ENCODE measurements at places on chromosomes 7 and 10.

- DNase-seq: no peak
Measured at GRCh38 chr10:10911035-10911434, 106.6 kb upstream of the CELF2 start.

- no peak for DNase-seq
Measured at GRCh38 chr7:110027385-110027784, 1063.5 kb upstream of the LRRN3 start.

DNA sequence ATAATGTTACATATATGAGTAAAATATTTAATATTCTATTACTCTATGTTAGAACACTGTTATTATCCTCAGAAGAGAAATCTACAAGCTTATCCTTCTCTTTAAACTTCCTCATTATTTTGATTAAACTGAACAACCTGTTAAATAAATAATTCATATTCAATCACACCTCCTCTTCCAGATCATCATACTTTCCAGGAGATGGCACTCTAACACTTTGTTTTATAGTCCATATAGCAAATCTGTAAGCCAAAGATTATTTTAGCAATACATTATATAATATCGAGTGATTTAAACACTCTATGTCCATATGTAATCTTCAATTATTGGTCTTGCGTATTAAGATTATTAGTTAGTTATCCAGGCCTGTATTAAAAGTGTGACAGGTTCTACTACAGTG is 694.1 kb downstream of the ANKRD7 start:
- no peak for DNase-seq

DNA sequence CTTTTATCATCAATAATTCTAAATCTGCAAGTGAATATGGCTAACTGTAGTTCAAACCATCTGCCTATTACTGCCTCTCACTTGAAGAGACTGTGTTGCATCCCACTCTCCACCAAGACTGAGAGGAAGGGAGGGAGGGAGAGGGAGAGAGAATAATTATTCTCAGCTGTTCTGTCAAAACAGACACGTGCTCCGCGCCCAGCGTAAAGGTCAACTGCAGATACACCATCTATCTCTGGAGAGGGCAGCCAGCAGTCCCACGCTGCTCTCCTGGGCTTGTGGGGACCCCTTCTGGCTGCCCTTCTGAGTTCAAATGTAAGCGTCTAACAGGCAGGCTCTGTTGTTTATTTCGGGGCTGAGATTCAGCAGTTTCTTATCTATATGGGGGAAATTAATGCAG is 625.5 kb upstream of the GALNT17 start:
- no peak for DNase-seq

DNA sequence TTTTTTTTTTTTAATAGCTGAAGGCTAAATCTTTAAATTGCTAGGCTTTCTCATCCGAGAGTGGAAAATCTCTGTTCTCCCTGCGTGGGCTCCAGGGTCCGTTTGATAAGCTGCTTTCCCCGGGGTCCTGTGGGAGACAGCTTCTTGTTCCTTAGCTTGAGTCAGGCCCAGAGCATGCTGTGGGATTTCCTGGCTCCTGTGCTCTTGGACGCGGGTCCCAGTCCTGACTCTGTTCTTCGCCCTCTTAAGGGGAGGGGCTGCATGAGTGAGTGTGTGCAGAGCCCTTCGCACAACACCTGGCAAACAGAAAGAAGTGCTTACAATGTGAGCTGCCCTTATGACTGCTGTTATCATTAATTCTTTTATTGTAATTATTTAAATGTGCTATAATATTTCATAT is 133.5 kb downstream of the TACC2 start:
- no peak for DNase-seq

DNA sequence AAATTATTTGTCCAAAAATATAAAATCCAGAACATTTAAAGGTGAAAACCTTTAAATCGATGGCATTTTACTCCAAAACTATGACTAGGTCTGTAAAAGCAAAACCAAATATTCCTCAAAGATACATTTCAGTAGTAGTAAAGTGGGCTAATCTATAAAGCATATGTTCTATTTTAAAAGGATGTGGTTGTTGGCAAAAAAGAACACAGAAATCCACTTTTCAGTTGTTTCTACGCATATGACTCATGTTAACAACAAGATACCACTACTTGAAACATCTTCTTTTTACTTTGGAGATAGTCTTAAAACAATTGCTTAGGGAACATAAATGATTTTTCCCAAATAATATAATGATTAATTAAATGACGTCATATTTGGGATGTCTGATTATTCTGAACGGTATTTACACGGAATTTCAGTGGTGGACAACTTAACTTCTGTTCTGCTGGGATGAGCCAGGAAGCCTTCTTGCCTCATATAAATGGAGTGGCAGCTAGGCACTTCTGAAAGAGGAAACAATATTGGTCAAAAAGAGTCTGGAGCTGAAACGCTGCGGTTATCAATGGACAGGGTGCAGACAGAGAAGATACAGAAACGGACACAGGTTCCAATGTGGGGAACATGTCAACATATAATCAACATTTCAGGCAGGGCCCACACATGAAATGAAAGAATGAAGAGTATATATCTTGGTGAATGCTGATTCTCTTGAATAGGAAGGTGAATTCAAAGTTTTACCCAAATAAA is 78.5 kb downstream of the ETV1 start:
- DNase-seq: no peak

- no peak for DNase-seq
Measured at GRCh38 chr7:158274996-158275395, 312.6 kb downstream of the PTPRN2 start.

DNA sequence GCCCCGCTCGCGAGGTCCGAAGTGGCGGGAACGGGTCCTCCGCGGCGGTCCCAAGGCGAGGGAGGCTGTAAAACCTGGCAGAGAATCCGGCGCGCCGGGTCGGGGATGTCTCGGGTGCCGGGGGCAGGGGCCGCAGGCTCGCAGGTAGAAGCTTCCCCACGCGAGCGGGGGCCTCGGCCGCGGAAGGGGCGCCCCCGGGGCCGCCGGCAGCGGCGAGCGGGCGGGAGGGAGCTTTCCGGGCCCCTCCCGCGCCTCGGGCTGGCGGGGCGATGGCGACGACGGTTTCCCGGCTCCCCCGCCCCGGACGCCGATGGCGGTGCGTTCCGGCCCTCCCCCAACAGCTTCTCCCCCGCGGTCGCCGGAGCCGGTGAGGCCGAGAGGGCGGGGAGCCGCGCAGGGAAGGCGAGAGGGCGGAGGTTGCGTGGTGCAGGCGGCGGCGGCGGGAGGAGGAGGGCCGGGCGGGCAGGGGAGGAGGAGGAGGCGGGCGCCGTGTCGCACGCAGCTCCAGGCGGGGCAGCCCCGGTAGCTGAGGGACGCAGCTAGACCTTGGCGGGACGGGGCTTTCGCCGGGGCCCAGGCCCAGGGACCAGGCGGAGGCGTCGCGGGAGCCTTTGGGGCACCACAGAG is at the start of gene CUL1:
Gene CUL1 (plus strand): TSS at position 507 of the 627 bp plus-strand sequence. CDS start 31,220 bp downstream, outside the sequence.
- DNase-seq: peak; percentile 81

DNA sequence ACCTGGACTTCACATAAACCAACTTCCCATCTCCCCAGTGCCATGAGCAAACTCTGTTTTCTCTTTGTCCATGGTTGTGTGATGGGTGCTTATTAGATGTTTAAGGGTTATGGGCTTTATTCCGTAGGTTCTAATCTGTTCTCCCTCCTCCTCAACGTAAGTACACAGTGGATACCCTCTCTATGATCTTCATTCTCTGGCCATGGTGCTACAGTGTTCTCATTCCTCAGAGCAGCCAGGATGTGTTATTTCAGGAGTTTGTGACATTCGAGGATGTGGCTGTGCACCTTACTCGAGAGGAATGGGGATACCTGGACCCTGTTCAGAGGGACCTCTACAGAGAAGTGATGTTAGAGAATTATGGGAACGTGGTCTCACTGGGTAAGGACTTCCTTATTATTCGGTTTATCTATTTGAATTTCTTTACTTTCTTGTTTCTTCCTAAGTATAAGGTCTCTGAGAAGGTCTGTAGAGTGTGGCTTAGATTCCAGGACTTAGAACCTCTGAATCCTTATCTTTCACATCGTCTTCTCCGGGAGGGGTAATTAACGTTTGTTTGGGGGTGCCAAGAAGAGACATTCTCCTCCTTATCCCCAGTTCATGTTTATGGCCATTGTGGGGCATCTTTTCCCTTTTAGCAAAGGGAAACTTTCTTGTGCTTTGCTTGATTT is 3.8 kb downstream of the ZNF655 start:
- DNase-seq: no peak

- DNase-seq: no peak
Measured at GRCh38 chr7:132300599-132301277, 275.5 kb downstream of the PLXNA4 start.

DNA sequence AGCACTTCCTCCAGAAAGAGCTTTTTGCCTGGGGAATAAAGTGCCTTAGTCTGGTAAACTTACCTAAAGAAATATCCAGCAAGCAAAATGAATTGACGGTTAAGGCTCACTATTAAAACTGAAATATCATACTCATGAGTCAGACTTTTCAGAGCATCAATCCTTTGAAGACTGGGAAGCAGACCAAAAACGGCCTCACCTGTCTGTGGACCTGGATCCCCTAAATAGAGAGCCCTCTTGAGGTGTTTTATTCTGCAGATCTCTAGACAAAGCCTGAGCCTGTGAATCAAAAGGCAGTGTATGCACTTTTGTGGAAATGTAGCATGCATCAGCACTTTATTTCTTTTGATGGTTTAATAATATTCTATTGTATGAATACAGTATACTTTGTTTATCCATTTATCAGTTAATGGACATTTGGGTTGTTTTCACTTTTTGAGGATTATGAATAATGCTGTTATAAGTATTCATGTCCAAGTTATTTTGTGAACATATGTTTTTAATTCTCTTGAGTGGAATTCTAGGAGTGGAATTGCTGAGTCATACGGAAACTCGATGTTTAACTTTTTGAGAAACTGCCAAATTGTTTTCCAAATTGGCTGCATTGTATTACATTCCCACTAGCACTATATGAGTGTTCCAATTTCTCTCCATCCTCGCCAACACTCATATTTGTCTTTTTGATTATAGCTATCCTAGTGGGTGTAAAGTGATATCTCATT is 449.0 kb upstream of the IGFBP3 start:
- DNase-seq: no peak

GRCh38 chr10:44628921-44629320 is 244.0 kb upstream of the CXCL12 start:
- DNase-seq: no peak

DNA sequence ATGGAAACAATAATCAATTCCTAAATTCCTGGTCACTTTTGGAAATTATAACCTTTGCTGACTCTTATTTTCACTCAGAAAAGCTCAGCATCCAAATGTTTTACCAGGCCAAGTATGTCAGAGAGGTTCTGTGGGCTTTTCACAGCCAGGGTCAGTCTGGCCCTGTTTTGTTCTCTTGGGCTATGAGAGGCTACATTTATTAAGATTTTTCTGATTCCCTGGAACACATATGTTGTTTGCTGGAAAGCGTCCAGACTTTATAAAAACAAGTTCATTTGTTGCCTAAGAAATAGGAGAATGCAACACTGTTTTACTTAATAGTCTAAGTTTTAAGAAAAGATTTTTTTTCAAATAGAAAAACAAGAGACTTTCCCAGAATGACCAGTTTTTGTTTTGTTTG is 238.4 kb upstream of the PLXDC2 start:
- no peak for DNase-seq

GRCh38 chr10:132335189-132336063 is 3.4 kb downstream of the LRRC27 start:
- DNase-seq: no peak

Data from activated CD4-positive, alpha-beta T cell treated with anti-CD3 and anti-CD28 coated beads, Interleukin-2, amount 50 U/mL, for 4 hours (primary cell).